ENCODE measurements at places on chromosomes 1 and 21. TPM values are rescaled to one million over a fixed set of nuclear protein-coding genes. Genes with fewer than 3 reads are reported as not detected.
A peak's percentile ranks its signal among the peaks of the same experiment; 100 is the strongest.

SH3BP5L gene
- 14.3 TPM for total RNA-seq

PGLYRP4 gene
- total RNA-seq: not detected

KRTAP19-7 gene
- total RNA-seq: not detected

BEND5 gene
- 0.17 TPM for total RNA-seq

COL24A1 gene
- under 0.01 TPM for total RNA-seq

TMEM52 gene
- 2.7 TPM for total RNA-seq

- DNase-seq: no peak
Measured at GRCh38 chr1:161816201-161816600, 50.1 kb downstream of the ATF6 start.

GRCh38 chr1:204971517-204972336, 71.3 kb upstream of the CNTN2 start:
- peak; percentile 51 for DNase-seq

DNA sequence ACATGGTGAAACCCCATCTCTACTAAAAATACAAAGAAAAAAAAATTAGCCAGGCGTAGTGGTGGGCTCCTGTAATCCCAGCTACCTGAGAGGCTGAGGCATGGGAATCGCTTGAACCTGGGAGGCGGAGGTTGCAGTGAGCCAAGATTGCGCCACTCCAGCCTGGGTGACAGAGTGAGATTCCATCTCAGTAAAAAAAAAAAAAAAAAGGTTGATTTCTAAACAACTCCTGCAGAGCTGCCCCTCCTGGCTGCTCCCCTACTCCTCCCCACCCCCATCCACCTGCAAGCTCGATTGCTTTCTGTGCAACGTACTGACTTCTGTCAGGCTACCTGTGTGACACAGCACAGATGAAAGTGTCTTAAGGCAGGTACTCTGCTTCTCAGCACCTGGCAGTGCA, 13.3 kb downstream of the ETV3L start:
- DNase-seq: no peak

- DNase-seq: no peak
Measured at GRCh38 chr21:41480086-41480690, 27.8 kb downstream of the TMPRSS2 start.

GRCh38 chr21:26847921-26848320, 2.7 kb upstream of the ADAMTS1 start:
- no peak for DNase-seq

DNA sequence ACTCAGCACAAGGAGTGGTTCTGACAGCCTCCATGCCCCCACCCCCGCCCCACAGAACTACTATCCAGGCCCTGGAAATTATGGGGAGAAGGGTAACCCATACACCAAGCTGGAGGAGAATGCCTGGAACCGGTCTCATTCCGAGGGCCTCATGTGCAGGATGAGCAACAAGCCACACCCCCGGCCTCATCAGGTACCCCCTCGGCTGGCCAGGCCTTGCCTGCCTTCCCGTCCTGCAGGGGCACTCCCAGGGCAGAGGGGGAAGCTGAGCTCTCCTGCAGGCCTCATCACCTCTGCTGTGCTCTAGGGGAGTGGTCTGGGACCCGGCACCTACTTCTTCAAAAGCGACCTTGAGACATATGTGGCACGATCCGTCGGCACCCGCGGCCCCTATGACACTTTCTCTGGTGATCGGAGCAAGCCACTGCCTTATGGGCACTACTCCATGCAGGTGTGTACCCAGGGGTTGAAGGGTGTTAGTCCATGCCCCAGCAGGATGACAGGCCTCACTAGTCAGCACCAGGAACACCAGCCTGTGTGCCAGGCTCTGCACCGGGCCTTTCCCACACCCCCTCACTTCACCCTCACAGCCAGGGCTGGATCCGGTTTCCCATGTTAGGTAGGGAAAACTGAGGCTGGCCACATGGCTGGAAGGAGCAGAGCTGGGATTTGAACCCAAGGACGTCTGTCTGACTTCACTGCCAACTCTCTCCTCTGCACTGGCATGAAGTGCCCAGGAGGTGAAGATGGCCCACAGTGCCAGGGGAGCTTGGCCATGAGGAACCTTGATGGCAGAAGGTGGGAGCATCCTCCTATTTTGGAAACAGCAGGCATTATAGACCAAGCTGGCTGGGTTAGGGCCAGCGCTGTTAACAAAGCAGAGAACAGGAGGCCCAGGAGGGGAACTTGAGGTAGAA, 10.9 kb upstream of the TTC22 start:
- DNase-seq: no peak

- no peak for DNase-seq
Measured at GRCh38 chr1:245797592-245798348, 643.0 kb downstream of the KIF26B start.

DNA sequence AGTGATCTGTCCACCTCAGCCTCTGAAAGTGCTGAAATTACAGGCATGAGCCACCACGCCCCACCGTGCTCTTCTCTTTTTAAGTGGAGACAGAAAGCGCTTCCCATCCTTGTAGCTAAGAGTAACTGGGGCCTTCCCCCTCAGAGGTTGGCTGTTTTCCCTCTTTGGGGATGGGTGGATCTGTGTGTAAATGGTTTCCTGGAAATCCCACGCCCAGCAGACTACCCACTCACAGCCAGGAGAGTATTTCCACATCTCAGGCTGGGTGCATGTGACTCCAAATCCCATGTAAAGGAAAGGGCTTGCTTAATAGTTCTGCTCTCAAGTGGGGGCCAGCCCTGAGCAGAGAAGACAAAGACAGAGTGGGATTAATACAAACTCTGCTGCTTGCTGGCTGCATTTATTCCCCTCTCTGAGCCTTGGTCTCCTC, 19.6 kb upstream of the TCEA3 start:
- DNase-seq: no peak

DNA sequence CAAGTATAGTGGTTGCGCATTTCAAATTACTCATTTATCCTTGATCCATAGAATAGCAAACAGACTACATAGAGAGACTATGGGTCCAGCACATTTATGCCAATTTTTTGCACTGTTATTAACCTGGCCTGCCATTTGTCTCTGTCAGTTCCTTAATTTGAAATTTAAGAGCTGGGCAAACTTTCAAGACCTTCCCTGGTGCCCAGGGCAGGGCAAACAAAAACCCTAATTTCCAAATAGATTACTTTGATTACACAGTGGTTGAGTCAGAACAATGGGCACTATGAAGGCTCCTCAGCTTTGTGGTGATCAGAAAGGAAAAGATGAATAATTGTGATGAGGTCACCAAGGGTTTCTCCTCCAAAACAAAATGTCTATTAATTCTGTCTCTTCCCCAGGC, 80.6 kb downstream of the TNFSF18 start:
- DNase-seq: no peak

DNA sequence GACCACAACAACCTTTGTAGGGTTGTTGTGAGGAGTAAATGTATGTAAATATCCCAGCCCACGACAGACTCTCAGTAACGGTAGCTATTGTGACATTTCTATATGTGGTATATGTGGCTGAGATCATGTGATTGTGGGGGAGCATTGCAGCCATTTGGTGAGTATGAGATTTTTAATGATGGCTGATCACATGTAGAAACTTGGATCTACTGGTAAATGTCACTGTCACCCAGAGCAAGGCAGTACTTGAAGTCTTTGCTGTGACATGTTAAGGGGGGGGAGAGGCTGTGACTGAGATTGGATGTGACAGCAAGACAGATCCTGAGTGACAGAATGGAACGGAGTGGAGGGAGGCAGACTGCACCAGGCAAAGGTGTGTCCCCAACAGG, 23.9 kb upstream of the MEF2D start:
- DNase-seq: no peak

DNA sequence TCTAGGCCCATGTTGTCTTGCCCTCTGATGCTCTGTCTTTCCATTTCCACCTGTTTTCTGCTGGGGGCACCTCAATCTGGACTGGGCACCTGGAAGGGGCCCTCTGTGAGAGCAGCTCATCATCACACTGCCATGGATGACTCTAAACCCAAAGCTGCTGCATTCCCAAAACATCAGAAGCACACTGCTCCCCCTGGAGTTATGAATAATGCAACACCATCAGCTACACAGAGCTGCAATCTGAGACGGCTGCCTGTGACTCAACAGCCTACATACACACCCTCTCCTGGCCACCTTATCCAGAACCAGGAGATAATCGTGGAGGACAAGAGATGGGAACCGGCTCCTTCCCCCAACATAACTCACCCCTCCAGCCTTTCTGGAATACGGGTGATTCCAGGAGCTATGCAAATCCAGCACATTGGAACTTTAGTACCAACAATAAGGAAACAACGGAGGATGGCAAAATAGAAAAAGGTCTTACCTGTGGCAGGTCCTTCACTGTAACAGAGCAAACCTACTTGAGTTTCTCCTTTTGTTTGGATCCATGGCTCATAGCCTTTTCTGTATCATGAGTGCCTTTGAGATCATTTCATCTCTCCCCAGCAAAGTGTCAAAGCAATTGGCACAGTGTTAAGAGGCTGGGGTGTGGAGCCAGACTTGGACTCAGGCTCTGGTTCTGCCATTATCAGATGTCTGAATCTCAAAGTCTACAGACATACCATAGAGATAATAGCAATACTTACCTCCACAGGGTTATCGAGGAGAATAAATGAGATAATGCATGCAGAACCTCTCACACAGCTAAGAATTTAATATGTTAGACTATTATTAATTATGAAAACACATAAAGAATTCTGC, 29.3 kb downstream of the AK2 start:
- no peak for DNase-seq

DNA sequence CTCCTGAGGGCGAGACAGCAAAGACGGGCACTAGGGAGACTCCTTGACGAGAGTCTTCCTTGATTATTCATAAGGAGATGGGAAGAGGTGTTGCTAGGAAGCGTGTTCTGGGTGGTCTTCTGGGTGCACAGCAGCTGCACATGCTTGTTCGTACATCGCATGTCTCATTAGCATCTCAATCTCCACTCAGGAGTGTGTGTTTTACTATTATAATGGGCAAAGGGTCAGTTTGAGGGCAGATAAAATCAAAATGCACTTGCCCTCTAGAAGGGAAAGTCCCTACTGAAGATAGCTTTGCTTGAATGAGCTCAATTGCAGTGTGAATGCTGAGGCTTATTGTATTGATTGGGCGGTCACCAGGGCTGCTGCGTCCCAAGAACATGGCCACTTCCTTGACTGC, 50.2 kb upstream of the SCCPDH start:
- DNase-seq: no peak

DNA sequence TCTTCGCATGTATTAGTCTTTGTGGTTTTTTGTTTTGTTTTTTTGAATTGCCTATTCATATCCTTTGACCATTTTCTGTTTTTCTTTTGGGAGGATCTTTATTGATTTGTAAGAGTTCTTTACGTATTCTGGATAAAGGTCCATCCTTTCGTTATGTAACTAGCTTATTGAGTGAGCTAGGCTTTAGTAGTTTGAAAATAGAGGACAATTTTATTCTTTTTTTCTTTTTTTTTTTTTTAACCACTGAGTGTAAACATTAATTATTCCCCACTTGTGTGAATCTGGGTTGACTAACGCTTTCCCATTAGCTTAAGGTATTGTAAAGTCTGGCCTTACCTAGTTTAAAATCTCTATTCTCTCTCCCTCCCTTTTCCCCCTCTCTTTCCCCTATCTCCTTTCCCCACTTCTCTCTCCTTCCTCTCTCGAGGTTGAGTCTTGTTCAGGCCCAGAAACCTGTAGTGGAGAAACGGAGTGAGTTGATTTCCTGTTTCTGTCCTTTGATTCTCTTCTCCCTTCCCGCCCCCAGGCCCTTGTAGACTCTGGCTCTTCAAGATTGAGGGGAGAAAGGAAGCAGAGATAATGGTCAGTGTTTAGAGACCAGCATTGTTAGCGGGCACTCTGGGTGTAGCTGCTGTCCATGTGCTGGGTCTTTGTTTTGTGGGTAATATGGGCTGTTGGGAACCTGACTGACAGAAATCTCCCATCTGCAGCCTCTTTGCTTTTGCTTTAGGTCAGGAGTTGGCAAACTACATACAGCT, 1.5 kb downstream of the MORC3 start:
- DNase-seq: peak; percentile 46

GRCh38 chr21:35721701-35722100, 338.6 kb downstream of the SETD4 start:
- DNase-seq: no peak

DNA sequence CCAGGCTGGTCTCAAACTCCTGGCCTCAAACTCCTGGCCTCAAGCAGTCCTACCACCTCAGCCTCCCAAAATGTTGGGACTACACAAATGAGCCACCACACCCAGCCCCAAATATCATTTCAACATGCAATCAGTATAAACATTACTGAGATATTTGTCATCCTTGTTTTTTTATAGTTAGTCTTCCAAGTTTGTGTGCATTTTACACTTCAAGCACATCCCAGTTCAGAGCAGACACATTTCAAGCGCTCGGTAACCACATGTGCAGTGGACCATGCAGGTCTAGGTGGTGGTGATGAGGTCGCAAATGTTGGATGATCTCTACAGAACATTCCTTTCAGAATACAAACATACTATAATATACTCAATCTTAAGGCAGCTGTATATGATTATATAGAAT, 23.8 kb upstream of the APP start:
- DNase-seq: no peak
